ENCODE measurements at places on chromosomes 1 and 21.

GRCh38 chr1:11046625-11047365 lies at the start of gene MASP2:
Gene MASP2, minus strand, starts transcription at chr1:11047239. Its CDS starts 32 bp downstream, at chr1:11047207.
- no peak for DNase-seq

GRCh38 chr1:36176106-36176949 lies 20.4 kb downstream of the MAP7D1 start:
- no peak for DNase-seq

GRCh38 chr1:166900987-166901386 lies 24.9 kb upstream of the TADA1 start:
- DNase-seq: no peak

DNA sequence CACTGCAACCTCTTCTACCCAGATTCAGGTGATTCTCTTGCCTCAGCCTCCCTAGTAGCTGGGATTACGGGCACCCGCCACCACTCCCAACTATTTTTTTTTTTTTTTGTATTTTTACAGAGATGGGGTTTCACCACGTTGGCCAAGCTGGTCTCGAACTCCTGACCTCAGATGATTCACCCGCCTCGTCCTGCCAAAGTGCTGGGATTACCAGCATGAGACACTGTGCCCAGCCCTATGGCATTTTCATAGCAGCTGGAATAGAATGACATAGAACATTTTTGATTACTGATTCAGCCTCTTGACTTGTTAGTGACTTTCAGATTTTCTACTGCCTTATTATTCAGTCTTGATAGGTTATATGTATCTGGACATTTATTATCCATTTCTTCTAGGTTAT lies 1046.2 kb downstream of the AMY1C start:
- DNase-seq: no peak

GRCh38 chr1:182109771-182110170 lies 48.3 kb upstream of the ZNF648 start:
- no peak for DNase-seq

DNA sequence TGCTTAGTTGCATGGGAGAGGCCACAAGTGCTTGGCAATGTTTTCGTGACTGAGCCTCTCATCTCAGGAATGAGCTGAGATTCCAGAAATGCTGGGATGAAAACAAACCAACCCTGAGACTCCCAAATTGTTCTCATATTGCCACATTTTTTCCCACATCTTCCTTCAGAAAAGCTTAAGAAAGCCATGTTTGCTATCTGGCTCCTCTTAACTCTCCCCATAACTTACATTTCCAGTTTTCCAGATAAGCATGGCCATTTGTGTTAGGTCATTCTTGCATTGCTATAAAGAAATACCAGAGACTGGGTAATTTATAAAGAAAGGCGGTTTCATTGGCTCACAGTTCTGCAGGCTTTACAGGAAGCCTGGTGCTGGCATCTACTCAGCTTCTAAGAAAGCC lies 17.2 kb downstream of the DSCAM start:
- DNase-seq: no peak
